Stimulated activated CD8-positive, alpha-beta memory T cell treated with anti-CD3 and anti-CD28 coated beads, Interleukin-2, amount 100 ng/mL, for 1 hour (primary cell): ENCODE measurements at places on chromosomes 1 and 21.

- DNase-seq = no peak
Measured at GRCh38 chr1:112429749-112430148, 33.7 kb downstream of the CTTNBP2NL start.

GRCh38 chr1:155242805-155243358 lies 12.4 kb downstream of the ENTREP3 start:
- no peak for DNase-seq

DNA sequence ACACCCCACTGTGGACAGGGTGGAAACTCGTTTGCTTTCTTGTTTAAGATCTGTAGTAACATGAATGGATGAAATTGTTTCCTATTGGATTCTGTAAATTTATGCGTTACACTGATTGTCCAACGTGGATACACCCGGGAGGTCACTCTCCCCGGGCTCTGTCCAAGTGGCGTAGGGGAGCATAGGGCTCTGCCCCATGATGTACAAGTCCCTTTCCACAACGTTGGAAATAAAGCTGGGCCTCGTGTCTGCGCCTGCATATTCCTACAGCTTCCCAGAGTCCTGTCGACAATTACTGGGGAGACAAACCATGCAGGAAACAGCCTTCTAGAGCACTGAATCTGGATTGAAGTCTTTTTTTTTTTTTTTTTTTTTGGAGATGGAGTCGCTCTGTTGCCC lies 1.4 kb downstream of the RCC1 start:
- DNase-seq = no peak

DNA sequence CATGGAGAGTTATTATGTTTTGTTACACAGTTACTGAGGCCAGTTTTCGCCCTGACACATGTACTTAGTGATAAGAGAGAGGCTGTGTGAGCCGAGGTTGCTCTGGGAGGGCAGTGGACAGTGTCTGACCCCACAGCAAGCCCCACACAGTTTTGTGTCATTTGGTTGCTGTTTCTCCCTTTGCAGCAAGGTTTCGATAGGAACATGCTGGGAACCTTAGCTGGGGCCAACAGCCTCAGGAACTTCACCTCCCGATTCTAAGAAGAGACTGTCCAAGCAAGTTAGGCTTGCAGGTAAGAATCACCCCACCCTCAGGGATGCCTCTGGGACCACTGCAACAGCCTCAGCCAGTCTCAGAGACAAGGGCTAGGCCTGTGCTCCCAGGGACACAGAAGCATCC lies 45.3 kb downstream of the PKP1 start:
- no peak for DNase-seq

DNA sequence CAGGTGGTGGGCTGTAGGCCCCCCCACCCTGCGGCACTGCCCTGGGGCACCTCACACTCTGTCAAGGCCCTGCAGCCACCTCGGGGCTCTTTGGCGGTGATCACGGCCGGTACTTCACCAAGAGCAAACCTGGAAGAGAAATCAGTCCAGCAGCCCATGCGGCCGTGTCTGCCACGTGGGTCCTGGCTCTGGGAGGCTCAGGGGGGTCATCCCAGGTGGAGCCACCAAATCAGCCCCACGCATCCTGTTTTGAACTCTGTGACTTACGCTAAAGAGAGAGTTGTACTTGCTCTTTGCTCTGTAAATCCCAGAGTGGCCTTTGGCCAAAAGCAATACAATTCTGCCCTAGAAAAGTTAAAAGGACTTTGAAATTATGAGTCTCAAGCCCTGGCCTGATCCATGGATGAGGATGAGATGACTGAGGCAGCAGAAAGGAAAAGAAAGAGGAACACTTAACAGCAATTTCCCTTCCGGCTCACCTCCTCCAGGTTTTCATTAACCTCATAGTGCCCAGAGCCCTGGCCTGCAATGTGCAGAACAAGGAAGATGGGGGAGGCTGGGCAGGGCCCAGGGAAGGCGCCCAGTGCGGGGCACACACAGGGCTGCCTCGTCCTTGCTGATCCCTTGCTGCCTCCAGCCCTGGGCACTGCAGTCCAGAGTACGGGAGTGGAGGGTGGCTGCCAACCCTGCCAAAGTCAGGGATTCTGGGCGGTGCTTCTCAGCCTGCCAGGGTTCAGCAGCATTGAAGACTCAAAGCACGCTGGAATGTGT lies 337.0 kb downstream of the MATN1 start:
- no peak for DNase-seq

DNA sequence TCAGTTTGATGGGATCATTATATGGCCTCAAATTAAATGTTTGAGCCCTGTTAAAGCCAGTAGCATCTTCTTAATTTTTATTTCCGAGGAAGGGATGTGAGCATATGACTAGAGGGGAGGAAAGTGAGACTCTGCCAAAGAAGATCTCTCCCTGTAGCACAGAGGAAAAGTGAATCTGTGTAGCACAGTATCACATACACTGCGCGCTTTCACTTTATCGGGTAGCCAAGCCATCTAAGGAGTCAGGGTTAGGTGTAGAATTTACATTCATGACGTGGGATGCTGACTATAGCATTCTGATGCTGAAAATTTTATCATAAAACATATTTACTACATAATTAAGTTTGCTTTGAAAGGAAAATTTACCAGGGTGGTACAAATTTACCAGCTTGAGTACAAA lies 24.0 kb downstream of the LRRC8D start:
- no peak for DNase-seq

DNA sequence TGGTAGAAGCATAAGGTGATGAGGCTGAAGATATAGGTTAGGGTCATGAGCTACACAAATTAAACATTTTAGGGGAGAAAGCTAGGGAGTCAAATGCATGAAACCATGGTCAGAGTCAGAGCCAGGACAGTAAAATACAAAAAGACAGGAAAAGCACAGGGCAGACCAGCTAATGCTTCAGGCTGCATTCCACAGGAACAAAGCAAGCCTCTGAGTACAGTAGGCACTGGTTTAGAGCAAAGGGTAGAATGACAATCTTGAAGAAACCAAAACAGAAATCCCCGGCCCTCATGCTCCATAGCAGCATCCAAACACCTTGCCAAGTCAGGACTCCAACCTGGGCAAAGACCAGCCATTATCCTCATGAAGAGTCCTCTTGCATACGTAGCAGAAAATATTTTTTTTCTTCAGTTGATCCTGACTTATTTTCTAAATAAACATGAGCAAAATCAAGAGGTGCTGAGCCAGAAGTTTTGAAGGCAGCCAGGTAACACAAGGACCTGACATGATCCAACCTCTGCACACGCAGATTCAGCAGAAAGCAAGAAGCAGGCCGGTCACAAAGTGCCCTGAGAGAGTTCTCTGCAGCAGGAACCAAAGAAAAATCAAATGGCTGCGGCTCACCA lies 273.1 kb downstream of the TTLL7 start:
- no peak for DNase-seq

DNA sequence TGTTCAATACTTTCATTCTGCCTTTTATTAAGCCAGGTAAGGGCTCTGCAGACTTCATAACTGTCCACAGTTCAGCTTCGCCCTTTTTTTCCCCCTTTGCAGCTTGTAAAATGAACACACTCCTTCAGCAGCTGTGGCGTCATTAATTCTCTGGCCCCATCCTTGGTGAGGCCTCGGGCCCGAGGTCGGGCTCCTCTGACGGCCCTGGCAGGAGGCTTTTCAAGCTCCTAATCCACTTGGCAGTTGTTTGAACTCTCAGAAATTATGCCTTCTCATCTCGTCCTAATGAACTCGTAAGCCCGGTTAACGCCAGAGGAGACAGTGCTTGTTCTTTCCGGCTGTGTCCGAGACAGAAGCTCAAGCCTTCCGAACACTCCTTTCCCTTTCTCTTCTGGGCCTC lies 18.1 kb upstream of the EPHA8 start:
- DNase-seq = no peak

GRCh38 chr1:176604461-176604860 lies 141.5 kb downstream of the PAPPA2 start:
- no peak for DNase-seq
